ENCODE measurements at places on chromosomes 11 and 22.

DNA sequence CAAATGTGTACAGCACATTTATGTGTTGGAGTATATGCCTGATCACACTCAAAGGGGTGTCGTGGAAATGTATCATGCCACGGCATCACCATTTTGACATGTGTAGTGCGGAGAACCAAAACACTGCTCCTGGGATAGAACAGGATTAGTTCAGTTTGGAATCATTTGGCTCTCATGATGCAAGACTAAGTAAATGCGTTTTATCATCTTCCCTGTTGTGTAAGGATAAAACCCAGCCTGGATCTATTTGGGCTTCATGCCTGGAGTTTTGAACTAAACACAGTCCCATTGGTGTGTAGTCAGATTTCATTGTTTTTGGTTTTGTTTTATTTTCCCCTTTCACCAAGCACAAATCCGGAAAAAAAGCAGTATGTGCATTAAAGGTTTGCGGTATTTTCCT, 574.3 kb downstream of the NTM start:
- H3K36me3 ChIP-seq: no peaks in the 10 kb centered on the region
- no peak overlapping the region for H3K27ac ChIP-seq
- no peak for DNase-seq
- H3K4me1 ChIP-seq: no peaks in the 10 kb centered on the region
- H3K27me3 ChIP-seq: no peaks in the 10 kb centered on the region

DNA sequence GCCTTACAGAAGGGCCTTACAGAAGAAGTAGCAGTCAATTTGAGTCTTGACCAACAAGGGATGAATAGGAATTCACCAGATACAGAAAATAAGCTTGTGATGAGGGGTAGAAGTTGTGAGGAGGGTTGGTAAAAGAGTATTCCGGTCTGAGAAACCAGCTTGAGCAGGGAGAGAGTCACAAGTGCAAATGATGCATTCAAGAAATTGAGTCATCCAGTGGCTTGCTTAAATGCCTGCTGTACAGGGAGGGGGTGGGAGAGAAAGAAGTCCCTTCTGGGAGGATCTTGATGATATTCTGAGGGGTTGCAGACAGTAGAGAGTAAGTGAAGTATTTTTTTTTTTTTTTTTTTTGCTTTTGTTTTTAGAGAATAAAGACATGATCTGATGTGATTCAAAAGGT, 9.2 kb downstream of the CCKBR start:
- no peaks in the 10 kb centered on the region for H3K27me3 ChIP-seq
- H3K36me3 ChIP-seq: no peaks in the 10 kb centered on the region
- H3K4me1 ChIP-seq: no peaks in the 10 kb centered on the region
- H3K4me3 ChIP-seq: no peak overlapping the region

DNA sequence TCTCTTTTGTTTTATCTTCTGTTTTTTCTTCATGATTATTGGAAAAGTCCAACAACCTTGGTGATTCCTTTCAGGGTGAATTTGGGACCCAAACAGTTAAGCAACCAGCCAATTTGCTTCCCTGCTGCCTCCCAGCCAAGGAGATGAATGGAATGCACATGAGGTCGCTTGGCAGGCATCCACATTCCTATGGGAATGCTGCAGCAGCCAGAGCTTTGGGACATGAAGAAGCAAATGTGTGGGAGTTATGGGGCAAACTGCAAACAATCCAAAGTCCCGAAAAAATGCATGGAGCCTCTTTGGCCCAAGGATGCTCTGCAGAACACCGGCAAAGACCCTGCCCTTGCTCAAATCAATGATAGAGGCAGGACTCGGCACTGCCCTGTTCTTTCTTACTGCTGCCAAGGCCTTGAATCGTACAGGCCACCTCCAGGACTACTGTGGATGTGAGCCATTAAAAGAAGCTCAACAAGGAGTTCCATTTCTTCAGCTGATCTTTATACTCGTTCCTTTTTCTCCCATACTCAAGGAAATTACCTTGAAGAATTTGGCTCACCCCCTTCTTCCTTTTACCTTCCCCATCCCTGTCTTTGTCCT, 117.3 kb upstream of the TEAD1 start:
- no peak overlapping the region for H3K4me3 ChIP-seq
- H3K36me3 ChIP-seq: no peaks in the 10 kb centered on the region
- no peaks in the 10 kb centered on the region for H3K27me3 ChIP-seq
- no peaks in the 10 kb centered on the region for H3K4me1 ChIP-seq

- H3K4me3 ChIP-seq: peak overlapping the region; percentile 81
- peaks cover 17% of the 10 kb centered on the region for H3K4me1 ChIP-seq
- no peaks in the 10 kb centered on the region for H3K36me3 ChIP-seq
- H3K27ac ChIP-seq: peak overlapping the region; percentile 67
These were observed 669 bp downstream of the MICAL3 start for GRCh38 chr22:18023509-18024275.

DNA sequence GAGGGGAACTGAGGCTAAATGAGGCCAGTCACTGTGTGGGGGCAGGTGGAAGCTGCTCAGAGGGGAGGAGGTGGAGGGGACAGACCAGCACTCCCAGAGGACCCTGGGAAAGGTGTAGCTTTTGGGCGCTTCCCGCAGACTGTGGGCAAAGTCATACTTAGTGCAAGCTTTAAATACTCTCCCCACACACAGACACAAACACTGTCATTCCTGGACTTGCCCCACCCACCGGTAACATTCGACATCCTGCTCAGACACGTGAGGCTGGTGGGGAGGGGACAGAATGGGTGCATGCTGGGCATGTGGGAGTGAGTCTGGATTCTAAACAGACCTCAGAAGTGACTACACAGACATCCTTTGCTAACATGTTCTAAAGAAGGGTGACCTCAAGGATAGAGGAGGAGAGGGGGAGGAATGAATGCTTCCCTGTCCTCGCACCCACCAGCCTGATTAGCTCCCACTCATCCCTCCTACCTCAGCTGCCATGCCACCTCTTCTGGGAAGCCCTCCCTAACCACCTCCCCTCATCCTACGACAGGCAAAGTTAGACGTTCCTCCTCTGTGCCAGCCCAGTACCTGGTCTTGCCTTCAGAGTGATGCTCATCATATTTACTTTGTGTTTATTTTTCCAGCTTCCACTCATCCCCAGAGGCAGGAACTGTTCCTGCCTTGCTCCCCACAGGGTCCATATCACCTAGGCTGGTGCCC, 22.2 kb downstream of the TSKU start:
- no peaks in the 10 kb centered on the region for H3K27me3 ChIP-seq
- no peak overlapping the region for H3K4me3 ChIP-seq
- H3K4me1 ChIP-seq: peaks cover 42% of the 10 kb centered on the region
- DNase-seq: no peak

DNA sequence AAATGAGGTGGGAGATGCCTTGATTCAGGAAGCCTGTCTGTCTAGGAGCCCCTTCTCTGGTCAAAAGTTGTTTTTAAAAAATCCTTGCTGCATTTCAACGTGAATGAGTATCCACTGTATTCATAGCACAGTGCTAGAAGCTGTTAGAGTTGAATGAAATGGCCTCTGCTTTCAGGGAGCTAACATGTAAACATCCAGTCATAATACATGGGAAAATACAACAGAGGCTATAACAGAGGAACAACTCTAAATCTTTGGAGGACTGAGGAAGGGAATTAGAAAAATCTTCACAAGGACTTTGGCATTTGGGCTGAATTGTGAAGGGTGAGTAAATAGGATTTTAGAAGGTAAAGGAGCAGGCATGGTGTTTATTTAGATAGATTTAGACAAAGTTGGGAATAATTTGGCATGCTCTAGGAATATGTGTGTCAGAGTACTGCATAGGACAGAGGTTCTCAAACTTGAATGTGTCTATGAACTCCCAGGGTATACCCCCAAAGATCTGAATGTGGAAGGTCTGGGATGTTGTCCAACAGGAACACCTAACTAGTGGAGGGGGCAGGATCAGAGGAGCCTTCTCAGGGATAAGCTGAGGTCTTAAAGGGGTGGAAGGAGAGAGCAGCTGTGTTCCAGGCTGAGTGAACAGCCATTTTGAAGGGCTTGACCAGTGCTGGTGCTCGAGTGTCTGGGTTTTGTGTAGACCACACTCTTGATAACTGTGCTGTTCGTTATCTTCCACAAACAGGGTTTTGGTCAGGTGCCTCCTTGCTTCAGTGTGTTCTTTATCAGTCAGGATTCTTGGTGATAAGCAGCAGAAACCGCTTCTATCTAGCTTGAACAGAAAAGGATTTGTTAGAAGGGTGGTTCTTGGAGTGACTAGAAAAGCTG, 12.7 kb downstream of the SREBF2 start:
- no peaks in the 10 kb centered on the region for H3K27me3 ChIP-seq
- H3K4me1 ChIP-seq: peaks cover 62% of the 10 kb centered on the region
- no peak for DNase-seq
- peak overlapping the region; percentile 48 for H3K27ac ChIP-seq

GRCh38 chr11:46249938-46250744, 27.3 kb upstream of the CREB3L1 start:
- H3K27ac ChIP-seq: no peak overlapping the region
- no peaks in the 10 kb centered on the region for H3K27me3 ChIP-seq
- DNase-seq: no peak
- no peak overlapping the region for H3K4me3 ChIP-seq

DNA sequence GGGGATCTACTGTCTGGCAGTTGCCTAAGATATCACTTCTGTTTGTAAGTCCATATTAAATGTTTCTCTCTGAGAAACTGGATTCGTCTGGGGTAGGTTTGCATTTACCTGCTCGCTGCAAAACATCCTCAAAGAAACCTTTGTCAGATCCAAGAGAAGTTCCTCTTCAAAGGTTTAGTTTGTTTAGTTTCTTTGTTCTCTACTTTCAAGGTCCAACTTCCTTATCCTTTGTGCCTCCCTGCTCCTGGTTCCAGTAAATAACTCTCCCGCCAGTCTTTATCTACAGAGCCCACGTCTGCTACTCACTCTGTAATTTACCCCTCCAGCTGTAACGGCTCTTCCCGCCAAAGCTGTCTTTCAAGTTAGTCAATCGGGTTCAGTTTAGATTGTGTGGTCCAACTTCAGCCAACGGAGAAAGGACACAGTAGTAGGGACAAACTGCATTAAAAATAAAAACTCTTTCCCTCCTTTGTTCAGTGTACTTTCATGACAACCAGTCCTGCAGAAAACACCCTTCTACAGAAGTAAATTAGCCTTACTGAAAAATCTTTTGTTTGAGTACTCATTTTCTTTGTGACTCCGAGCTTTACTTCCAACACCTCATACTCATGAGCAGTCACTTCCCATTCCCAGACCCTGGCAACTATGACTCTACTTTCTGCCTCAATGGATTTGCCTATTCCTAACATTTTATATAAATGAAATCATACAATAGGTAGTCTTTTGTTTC, 41.0 kb downstream of the TMPRSS5 start:
- H3K4me3 ChIP-seq: no peak overlapping the region
- H3K27me3 ChIP-seq: no peaks in the 10 kb centered on the region
- H3K4me1 ChIP-seq: no peaks in the 10 kb centered on the region
- no peak overlapping the region for H3K27ac ChIP-seq
- H3K36me3 ChIP-seq: no peaks in the 10 kb centered on the region

- no peak overlapping the region for H3K4me3 ChIP-seq
- no peaks in the 10 kb centered on the region for H3K36me3 ChIP-seq
- no peak for DNase-seq
- H3K4me1 ChIP-seq: peaks cover 16% of the 10 kb centered on the region
These were observed 11.1 kb upstream of the MICAL2 start for GRCh38 chr11:12099132-12099873.

- peak overlapping the region; percentile 86 for H3K27ac ChIP-seq
- H3K4me1 ChIP-seq: peaks cover 15% of the 10 kb centered on the region
- no peaks in the 10 kb centered on the region for H3K27me3 ChIP-seq
- H3K4me3 ChIP-seq: no peak overlapping the region
- H3K36me3 ChIP-seq: no peaks in the 10 kb centered on the region
These were observed 230.4 kb downstream of the ST3GAL4 start for GRCh38 chr11:126585774-126586491.

DNA sequence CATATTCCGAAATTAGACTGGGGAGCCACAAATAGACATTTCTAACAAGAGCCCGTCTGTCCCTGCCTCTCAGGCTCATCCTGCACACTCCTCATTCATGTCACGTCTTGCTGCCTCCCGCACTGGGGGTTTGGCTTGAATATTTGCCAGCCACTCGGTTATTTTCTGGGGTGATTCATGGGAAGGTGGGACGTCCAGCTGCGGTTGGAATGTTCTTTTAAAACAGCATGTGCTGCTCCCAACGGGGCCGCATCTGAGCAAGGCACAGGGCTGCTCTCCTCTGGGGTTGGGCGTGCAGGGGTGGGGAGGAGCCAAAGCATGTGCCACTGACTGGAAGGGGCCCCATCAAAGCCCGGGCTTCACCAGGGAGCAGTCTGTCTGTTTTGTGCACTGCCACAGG, 25.9 kb upstream of the SLC5A4 start:
- H3K36me3 ChIP-seq: no peaks in the 10 kb centered on the region
- no peak for DNase-seq
- no peak overlapping the region for H3K4me3 ChIP-seq
- H3K27me3 ChIP-seq: no peaks in the 10 kb centered on the region
- no peaks in the 10 kb centered on the region for H3K4me1 ChIP-seq

GRCh38 chr22:44451016-44451415, 47.0 kb downstream of the RTL6 start:
- H3K4me3 ChIP-seq: no peak overlapping the region
- no peak for DNase-seq
- H3K27me3 ChIP-seq: no peaks in the 10 kb centered on the region
- peaks cover 3% of the 10 kb centered on the region for H3K4me1 ChIP-seq
- no peaks in the 10 kb centered on the region for H3K36me3 ChIP-seq

DNA sequence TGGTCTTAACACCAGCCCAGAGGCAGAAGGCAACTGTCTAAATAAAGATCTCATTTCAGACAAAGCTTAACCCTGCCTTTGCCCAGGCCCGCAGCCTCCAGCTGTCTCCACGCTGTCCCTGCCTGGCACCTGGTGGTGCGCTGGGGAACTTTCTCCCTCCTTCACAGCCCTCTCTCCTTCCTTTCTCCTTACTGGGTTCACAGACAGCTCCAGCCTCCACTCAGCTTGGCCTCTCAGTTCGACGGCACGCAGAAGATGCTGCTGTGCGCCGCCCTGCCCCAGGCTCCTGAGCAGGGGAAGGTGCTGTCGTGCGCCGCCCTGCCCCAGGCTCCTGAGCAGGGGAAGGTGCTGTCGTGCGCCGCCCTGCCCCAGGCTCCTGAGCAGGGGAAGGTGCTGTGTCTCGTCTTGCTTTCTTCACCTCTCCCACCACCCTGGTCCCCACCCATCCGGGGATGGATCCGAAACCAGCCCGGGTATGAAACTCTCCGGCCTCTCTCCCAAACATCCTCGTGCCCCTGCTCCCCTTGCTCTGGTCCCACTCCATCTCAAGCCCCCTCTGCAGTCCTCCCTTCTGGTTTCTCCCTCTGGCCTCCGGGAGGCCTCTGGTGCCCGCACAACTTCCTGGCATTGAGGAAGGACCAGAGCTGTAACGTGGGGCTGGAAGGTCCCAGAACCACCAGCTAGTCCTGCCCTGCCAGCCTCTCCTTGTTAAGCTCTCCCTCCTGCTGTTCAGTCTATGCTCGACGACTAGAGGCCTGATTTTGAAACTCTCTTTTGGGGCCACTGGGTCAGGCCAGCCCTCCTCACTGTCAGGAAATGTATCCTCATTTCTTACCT, 22.9 kb upstream of the JAM3 start:
- H3K4me3 ChIP-seq: no peak overlapping the region
- H3K36me3 ChIP-seq: no peaks in the 10 kb centered on the region
- H3K4me1 ChIP-seq: peaks cover 9% of the 10 kb centered on the region
- DNase-seq: no peak
- no peak overlapping the region for H3K27ac ChIP-seq
- H3K27me3 ChIP-seq: no peaks in the 10 kb centered on the region

GRCh38 chr22:39353346-39353745, 3.6 kb downstream of the SYNGR1 start:
- H3K27me3 ChIP-seq: no peaks in the 10 kb centered on the region
- no peak for DNase-seq
- H3K36me3 ChIP-seq: no peaks in the 10 kb centered on the region
- peaks cover 21% of the 10 kb centered on the region for H3K4me1 ChIP-seq

- H3K4me3 ChIP-seq: no peak overlapping the region
- no peak for DNase-seq
- H3K27me3 ChIP-seq: no peaks in the 10 kb centered on the region
- no peaks in the 10 kb centered on the region for H3K4me1 ChIP-seq
These were observed 171.8 kb downstream of the DSCAML1 start for GRCh38 chr11:117625237-117625636.

Measured in body of pancreas (tissue), 4 donors.